ENCODE measurements at places on chromosomes 4 and X.

DNA sequence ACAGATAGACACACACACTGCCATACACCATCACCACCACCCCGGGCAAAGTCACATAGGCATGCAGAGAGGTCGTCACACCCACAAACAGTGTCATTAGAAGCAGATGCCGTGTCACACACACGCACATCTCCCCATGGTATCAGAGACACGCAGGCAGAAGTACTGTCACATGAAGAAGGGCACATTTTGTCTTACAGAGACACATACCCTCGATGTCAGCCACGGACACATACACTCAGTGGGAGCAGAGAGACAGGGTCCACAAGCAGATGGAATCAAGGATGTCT lies 3.3 kb downstream of the NALF2 start:
- no peak for DNase-seq

GRCh38 chr4:153186046-153186728 lies 18.1 kb upstream of the TRIM2 start:
- no peak for DNase-seq

GRCh38 chr4:183554878-183555585 lies 50.2 kb downstream of the ING2 start:
- DNase-seq, result no peak

DNA sequence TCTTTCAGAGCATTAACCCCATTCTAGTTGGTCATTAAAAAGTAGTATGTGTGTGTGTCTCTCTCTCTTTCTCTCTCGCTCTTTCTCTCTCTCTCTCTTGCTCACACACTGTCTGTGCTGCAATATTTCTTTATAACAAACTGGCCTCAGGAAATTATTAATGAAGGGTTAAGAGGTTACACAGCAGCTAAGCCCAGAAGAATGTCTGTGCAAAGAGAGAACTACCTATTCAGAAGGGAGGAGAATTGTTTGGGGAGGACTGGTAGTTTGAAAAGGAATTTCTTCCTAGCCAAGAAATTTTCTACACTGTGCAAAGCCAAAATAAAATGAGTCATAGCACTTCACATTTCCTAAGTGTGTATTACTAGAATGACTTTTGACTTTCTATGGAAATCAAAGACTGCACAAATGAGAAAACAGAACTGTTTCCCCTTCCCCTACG lies 22.2 kb downstream of the PDGFC start:
- DNase-seq, result no peak

- no peak for DNase-seq
Observed at GRCh38 chrX:40542208-40542607, 38.6 kb upstream of the ATP6AP2 start.

- no peak for DNase-seq
Observed at GRCh38 chrX:1451661-1452515, 821 bp downstream of the ASMTL start.

DNA sequence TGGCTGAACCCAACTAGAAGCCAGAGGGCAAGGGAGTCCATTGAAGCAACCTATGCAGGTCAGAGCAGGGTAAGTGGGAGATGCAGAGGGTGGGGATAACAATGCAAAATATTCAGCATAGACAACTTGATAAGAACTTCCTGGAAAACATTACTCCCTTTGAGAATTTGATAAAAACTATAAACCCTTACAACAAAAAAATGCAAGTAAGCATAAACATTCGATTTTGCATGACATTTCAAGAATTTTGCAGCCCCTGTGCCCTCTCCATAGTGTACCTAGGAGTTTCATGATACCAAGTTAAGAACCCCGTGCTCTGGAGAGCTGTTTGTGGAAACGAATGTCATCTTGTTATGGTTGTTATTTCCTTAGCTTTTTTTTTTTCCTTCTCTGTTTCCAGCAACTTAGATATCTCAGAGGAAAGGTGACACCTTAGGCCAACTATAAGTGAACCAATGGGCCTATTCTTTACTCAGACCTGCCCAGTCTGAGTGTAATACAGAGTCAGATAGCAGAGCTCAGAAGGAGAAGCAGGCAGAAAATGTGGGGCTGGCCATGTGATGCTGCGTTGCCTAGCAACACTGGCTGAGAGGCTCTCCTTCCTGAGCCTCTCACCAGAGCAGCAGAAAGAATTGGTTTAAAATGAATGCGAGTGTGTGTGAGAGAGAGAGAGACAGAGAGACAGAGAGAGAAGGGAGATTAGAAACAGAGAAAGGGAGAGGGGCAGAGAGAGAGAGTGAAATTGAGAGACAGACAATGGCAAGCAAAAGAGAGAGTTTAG lies 36.7 kb upstream of the GABRQ start:
- DNase-seq, result peak; percentile 30

GRCh38 chr4:48792348-48793006 lies 12.4 kb upstream of the FRYL start:
- no peak for DNase-seq

DNA sequence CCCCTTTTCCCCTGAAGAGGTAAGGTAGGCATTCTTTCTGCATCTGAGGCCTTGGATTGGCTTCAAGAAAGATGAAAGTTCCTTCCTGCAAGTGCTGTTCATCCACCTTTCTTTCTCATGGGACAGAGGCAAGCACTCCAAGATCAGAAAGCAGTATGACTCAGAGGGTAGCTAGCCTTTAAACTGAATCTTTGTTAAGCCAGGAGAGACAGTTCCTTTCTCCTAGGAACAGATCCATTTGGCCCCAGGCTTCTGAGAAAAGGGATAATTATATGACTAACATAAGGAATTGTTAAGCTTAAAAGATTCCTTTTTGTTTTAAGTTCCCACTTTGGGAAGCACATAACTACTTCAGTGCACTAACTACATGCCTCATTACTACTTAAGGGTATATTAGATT lies 192.0 kb downstream of the PPP3CA start:
- DNase-seq, result no peak
